CD4-positive, alpha-beta memory T cell (primary cell): ENCODE measurements at places on chromosomes 4 and X.

DNA sequence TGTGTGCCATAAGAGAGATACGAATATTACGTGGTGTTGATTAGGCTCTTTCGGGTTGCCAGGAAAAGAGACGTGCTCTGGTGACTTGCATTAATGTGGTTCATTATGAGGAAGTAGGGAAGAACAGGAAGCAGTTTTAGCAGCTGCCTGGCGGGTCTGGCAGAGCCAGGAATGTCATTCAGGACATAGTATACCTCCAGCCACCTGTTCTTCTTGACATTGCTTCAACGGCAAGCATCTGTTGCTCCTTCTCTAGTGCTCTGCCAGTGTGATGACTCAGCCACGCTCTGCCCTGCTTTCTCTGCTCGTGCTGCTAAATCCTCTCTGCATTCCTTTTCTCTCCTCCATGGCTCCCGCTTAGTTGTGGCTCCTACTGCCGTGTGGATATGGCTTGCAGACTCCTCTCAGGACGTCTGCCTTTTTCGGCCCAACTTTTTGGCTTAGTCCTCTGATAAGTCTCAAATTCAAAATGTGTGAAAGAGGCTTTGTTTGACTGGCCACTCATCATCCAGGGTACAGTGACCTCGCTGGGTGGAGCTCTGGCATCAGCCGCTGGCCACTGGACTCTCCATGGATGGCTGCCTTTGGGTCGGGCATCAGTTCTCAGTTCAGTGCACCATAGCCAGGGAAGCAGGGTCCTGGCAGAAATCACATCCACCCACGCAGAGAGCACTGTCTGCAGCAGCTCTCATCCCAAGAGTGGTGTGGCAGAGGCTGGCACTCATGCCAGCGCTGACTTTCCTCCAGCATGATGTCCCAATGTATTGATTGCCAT lies 89.3 kb upstream of the KLF3 start:
- DNase-seq: no peak

- no peak for DNase-seq
Observed at GRCh38 chr4:7275067-7275466, 82.7 kb downstream of the SORCS2 start.

DNA sequence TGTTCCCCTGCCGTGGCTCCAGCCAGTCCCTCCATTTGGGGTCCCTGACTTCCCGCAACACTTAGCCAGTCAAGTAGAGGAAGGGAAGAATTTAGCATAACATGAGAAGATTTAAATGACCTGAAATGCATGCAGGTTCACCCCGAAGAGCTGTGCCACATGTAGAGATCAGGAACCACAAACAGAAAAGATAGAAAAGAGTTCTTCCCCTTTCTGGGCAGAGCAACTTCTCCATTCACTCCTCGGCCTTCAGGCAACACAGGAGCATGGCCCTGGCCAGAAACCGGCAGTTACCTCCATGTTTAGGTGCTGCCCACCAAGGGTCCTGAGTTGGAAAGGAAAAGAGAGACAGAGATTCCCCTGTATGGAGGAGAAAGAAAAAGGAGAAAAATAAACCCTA lies 5.2 kb downstream of the NLRP2B start:
- no peak for DNase-seq

GRCh38 chrX:30615229-30615628 lies 37.7 kb upstream of the TASL start:
- no peak for DNase-seq

GRCh38 chr4:105193536-105193935 lies 46.9 kb downstream of the TET2 start:
- no peak for DNase-seq

- DNase-seq: no peak
Observed at GRCh38 chr4:97770222-97770621, 373.1 kb downstream of the STPG2 start.

GRCh38 chr4:40152637-40153036 lies 44.2 kb upstream of the RHOH start:
- DNase-seq: peak; percentile 34

- no peak for DNase-seq
Observed at GRCh38 chrX:1531096-1531890, 5.7 kb downstream of the P2RY8 start.

DNA sequence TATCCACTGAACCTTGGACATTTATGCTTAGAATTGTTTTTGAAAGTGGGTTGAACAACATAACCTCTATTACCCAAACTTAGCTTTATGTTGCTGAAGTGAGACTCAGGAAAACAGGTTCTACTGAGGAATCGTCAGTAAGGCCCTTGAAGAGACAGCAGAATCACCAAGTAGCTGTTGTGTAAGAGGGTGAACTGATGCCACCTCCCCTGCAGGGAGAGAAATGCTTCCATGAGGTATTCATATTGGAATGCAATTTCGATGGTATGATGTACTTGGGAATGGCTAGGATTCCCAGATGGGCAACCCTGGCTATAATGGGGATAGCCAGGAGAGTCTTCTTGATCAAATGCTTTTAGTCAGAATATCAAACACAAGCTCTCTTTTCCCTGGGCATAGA lies 4.1 kb upstream of the SCRG1 start:
- no peak for DNase-seq

DNA sequence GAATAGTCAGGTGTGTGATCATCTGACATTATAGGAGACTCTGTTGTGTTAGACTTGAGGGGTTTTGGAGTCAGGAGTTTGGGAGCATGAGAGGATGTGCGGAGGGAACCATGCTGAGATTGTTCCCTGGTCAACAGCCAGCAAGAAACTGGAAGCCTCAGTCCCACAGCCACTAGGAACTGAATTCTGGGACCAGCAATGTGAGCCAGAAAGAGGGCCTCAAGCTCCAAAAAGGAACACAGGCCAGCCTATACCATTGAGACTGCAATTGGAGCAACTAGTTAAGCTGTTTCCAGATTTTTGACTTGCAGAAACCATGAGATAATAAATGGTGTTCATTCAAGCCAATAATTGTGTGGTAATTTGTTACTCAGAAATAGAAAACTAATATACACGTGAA lies 8.7 kb upstream of the ADH1B start:
- DNase-seq: no peak
